Stimulated activated CD4-positive, alpha-beta T cell treated with anti-CD3 and anti-CD28 coated beads, Interleukin-12 subunit alpha, Interleukin-12 subunit beta, amount 100 ng/mL, for 48 hours (primary cell): ENCODE measurements at places on chromosomes 13 and 19.

- peak; percentile 58 for DNase-seq
Observed at GRCh38 chr19:4911786-4912672, 2.7 kb downstream of the UHRF1 start.

DNA sequence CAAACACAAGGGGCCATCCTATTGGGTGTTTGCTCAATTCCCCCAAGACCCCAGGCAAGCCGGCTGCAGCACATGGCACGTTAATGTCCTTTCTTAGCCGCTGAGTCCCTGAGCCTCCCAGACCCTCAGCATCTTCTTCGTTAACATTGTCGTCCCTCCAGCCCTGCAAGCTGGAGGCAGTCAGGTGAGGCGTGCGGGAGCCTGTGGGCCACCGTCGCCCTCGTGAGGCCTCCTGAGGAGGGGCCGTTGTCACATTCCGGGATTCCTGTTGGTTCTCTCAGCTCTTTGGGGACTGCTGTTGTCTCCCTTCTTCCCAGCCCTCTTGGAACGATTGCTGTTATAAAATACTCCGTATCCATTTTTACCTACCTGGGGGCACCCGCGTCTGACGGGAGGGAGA is 140.6 kb downstream of the KDM4B start:
- no peak for DNase-seq

DNA sequence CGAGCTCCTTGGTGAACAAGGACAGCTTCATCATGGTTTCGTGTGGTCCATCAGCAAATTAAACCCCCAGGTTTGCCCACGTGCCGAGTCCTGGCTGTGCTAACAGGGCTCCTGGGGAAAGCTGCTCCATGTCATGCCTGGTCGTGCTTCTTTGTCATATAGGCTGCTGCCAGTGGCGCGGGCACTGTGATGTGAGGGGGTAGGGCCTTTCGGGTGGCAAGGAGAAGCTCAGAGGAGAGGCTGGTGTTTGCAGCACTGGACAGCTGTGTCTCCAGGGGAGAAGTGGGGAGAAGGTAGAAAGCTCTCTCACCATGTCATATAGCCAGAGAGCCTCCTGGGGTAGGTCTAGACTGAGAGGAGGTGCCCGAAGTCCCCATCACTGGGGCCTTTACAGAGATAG is 13.3 kb downstream of the VSTM2B start:
- no peak for DNase-seq

- DNase-seq, result no peak
Observed at GRCh38 chr19:289651-290371, 1.4 kb downstream of the PLPP2 start.

- no peak for DNase-seq
Observed at GRCh38 chr13:32202268-32202667, 112.9 kb downstream of the ZAR1L start.

DNA sequence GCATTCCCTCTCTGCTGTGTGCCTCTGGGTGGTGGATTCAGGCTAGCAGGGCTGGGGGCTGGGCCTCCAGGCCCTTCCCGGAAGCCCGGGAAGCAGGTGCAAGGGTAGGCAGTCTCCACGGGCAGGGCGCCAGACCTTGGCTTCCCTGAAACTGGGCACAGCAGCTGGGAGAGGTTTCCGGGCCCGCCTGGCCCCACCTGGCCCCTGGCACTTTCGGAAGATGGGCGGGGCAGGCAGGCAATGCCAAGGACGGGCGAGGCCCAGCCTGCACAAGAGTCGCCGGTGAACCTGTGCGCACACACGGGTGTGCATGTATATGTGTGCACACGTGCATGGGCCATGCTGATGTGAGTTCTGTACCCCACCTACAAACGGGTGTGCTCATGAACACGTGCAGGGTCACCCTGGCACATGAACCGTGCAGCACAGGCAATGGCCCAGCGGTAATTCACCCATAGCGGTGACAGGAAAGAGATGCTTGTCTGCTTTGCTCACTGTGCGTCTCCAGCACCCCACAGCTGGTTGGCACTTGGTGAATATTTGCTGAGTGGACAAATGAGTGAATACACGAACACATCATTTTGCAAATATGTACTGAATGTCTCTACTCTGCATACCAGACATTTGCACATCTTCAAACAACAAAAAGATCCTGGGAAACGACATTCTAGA is 15.3 kb downstream of the GADD45B start:
- no peak for DNase-seq

DNA sequence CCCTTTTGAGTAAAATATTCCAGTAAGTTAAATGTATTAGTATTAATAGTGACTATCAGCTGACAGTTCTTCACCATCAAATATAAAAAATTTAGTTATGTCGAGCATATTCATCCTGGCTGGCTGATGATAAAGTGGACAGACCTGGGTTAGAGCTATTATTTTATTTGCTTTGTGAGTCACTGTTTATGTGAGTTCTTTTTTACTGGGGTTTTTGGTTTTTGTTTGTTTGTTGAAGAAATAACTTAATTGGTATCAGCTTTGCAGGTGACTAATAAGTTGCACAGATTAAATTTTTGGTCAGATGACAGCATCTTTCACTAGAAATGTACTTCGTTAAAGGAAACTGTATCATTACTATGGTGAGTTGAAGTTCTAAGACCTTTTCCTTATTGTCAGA is 224.7 kb downstream of the GGACT start:
- no peak for DNase-seq

GRCh38 chr19:1833540-1833939 is 14.7 kb downstream of the REXO1 start:
- DNase-seq, result no peak

- DNase-seq, result no peak
Observed at GRCh38 chr13:49749848-49750247, 42.6 kb downstream of the KPNA3 start.

DNA sequence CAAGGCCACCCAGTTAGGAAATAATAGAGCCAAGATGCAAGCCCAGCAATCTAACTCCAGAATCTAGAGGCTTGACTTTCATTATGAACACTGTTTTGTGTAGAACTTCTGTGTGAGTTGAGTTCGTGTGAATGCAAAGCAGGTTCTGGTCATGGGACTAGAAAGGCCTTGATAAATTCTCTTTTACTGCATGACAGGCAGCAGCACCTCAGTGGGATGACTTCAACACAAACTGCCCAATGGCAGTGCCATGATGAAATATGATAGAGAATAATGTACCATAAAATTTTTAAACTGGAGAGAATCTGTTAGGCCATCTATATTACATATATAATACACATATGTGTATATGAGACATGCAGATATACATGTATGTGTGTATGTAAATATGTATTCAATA is 214.5 kb downstream of the KLF5 start:
- DNase-seq, result no peak

GRCh38 chr13:98761126-98761985 is 8.9 kb upstream of the SLC15A1 start:
- DNase-seq, result no peak

DNA sequence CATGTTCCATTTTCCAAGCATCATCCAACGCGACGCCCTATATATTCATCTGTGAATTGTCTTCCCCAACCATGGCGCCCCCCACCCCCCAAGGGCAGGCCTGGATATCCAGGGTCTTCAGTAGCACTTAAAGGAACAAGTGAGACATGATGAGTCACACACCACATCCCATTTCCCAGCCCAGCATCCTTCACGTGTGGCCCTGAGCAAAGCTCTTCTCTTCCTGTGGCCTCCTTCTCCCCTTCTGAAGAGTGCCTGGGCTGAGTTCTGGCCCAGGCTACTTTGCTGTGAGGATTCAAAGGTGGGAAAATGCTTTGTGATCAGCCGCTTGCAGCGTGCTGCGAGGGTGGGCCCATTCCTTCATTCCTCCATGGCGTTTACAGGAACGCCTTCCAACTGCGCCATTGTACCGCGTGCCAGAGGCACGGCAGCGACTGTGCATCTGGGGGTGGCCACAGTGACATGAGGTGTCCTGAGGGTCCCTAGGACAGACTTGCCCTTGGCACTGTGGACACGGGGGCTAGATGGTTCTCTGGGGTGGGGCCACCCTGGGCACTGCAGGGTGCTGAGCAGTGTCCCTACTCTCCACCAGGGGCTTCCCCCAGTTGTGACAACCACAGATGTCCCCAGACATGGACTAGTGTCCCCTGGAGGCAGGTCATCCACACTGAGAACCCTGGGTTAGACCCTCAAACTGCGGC is 11.7 kb downstream of the PLIN4 start:
- DNase-seq, result no peak

GRCh38 chr13:69619651-69620050 is 488.0 kb upstream of the ATXN8OS start:
- no peak for DNase-seq

- DNase-seq, result no peak
Observed at GRCh38 chr19:16618248-16618647, 9.8 kb downstream of the MED26 start.

DNA sequence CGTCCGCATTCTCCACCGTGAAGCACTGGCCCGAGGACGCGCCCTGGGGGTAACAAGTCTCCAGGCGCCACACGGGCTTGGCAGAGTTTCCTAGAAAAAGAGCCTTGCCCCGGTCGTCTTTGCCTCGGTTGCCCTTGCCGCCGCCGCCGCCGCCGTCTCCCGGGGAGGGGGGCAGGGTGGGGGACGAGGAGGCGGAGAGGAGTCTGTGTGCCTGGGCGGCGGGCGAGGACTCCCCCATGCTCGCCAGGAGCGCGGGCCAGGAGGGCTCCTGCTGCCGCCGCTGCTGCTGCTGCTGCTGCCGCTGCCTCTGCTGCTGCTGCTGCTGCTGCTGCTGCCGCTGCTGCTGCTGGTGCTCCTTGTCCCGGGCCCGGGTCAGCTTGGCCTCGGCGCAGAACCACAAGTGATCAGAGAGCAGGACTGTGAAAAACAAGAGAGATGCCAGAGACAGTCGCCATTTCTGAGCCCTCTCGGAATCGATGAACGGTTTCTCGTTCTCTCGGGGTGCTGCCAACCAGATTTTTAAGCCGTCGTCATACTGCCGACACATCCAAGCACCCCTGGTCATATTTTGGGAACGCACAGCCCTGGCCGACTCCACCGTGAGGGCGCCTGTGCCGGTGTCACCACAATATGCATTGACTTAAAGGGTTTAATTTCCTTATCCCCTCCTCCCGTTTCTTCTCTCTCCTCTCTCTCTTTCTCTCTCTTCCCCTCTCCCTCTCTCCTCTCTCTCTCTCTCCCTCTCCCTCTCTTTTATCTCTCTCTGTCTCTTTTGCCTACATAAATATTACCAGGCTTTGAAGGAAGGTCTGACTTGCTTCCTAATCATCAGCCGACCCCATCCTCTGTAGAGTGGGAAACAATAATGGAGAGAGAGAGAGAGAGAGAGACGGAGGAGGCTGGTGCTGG is 349.1 kb downstream of the LIG4 start:
- DNase-seq, result no peak

GRCh38 chr19:43777163-43777695 is 3.5 kb downstream of the KCNN4 start:
- DNase-seq, result no peak

GRCh38 chr19:49217382-49217781 is 59.8 kb downstream of the TRPM4 start:
- no peak for DNase-seq

DNA sequence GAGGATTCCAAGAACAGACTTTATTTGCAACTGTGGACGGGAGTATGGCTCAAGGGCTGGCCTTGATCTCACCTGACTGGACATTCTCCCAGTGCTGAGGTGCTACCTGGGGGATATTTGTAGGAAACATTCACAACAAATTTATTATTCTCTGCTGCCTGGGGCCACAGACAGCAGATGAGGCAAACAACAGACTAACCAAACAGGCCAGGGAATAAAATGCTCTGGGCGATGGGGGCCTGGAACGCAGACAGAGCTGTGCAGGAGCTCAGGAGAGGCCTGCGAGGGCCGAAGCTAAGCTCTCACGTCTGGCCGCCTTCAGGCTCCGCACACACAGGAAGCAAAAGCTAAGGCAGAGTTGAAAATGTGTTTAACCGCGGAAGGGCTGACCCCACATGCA is 7.8 kb downstream of the PLPP2 start:
- DNase-seq, result no peak

GRCh38 chr19:54572696-54573311 is 786 bp upstream of the LILRA2 start:
- no peak for DNase-seq

GRCh38 chr19:53034054-53034453 is 10.5 kb upstream of the ERVV-2 start:
- DNase-seq, result no peak

GRCh38 chr19:2494447-2495129 is 18.7 kb downstream of the GADD45B start:
- no peak for DNase-seq

- DNase-seq, result no peak
Observed at GRCh38 chr13:91228940-91229339, 118.5 kb upstream of the MIR17HG start.
